Stimulated activated CD4-positive, alpha-beta T cell treated with anti-CD3 and anti-CD28 coated beads, Interleukin-4, amount 100 ng/mL, for 24 hours (primary cell): ENCODE measurements at places on chromosomes 12 and 14.
A peak's percentile ranks its signal among the peaks of the same experiment; 100 is the strongest.

- peak; percentile 20 for DNase-seq
These were observed 113.4 kb downstream of the ETV6 start for GRCh38 chr12:11762723-11763326.

- no peak for DNase-seq
These were observed 31.2 kb downstream of the SUPT16H start for GRCh38 chr14:21352587-21352986.

DNA sequence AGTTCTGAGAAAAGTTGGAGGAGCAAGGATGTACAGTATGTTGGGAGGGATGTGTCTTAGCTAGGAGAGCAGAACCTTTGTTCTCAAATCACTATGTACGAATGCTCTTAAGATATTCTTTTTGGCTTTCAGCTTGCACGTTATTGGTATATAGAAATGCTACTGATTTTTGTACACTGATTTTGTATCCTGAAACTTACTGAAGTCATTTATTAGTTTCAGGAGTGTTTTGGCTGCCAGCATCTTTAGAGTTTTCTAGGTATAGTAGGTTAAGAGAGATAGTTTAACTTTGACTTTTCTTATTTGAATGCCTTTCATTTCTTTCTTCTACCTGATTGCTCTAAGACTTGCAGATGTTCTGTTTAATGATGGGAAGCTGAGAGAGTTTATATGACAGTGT, 442.8 kb upstream of the FBXO33 start:
- DNase-seq: no peak

- DNase-seq: no peak
These were observed 592.7 kb downstream of the ETNK1 start for GRCh38 chr12:23217667-23218066.

GRCh38 chr14:64906022-64906421, 8.2 kb upstream of the CHURC1 start:
- DNase-seq: no peak

- DNase-seq: no peak
These were observed 184.3 kb downstream of the ADGRD1 start for GRCh38 chr12:131137836-131138637.

DNA sequence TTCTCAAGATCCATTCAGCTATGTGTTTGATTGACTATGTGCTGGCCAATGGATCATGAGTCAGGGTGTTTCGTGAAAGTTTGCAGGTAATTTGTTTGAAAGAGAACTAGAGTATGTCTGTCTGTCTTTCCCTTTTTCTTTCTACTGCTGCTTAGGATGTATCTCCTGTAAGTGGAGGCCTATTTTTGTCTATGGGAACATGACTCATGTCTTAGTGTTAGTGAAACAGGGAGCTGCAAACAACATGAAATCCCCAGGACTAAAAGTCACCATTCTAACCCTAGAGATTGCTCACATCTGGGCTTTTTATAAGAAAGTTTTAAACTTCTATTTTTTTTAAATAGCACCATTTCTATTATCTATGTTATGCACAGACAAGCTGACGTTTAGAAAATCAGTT, 333.0 kb downstream of the CCER1 start:
- no peak for DNase-seq
